Astrocyte (in vitro differentiated cells and primary cell): ENCODE measurements at places on chromosomes 11 and 22.

GRCh38 chr11:1563149-1563638 lies 8.9 kb downstream of the DUSP8 start:
- no peaks in the 10 kb centered on the region for H3K27me3 ChIP-seq
- no peak for DNase-seq
- H3K36me3 ChIP-seq, result no peaks in the 10 kb centered on the region
- peaks cover 31% of the 10 kb centered on the region for H3K4me1 ChIP-seq

DNA sequence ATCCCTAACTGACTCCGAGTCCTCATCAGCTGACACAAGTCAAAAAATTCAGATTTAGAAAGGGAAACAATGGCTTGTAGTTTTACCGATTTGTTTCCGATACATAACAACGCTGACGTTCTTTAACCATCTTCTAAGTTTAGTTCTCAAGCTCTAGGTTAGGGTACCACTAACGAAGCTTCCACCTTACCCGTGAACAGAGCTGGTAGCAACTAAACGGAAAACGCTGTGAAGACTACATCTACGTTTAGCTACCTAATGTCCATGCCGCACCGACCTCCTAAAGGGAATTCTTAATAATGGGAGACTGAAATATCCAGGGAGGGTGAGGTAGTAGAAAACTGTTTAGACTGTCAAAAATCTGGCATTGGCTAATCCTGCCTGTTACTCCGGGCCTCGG lies 1.0 kb downstream of the NUP98 start:
- H3K4me3 ChIP-seq, result peak overlapping the region; percentile 92
- peaks cover 14% of the 10 kb centered on the region for H3K36me3 ChIP-seq
- H3K27ac ChIP-seq, result peak overlapping the region; percentile 93

DNA sequence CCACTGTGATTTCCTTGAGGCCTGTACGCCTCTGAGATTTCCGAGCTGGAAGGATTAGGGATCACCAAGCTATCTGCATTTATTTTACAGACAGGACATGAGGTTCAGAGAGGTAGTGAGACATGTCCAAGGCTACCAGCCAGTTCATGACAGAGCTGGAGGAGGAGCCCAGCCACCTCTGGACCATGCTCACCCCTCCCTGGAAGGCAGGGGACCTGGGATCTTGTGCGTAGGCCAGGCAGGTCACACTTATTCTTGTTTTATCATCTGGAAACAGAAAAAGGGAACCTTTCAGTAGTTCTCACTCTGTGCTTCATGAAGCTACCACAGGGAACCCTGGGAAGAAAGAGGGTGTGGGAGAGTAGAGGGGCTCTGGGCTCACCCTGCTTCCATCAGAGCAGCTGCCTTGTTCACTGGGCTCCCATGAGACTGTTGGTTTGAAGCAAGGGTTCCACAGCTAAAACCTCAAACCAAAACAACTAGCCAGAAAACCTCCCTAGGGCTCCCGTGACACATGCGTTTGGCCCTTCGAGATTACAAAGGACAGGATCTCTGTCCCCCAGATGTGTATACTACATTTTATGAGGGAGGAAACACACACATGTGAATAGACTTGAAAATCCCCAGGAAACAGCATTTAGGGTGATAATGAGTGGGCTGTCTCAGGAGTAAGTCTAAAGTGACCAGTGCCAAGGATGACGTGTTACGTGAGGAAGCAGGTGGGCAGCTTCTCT lies 106.4 kb downstream of the DSCAML1 start:
- no peak for DNase-seq
- peaks cover 5% of the 10 kb centered on the region for H3K27me3 ChIP-seq
- no peaks in the 10 kb centered on the region for H3K36me3 ChIP-seq
- H3K4me3 ChIP-seq, result no peak overlapping the region
- H3K4me1 ChIP-seq, result no peaks in the 10 kb centered on the region

DNA sequence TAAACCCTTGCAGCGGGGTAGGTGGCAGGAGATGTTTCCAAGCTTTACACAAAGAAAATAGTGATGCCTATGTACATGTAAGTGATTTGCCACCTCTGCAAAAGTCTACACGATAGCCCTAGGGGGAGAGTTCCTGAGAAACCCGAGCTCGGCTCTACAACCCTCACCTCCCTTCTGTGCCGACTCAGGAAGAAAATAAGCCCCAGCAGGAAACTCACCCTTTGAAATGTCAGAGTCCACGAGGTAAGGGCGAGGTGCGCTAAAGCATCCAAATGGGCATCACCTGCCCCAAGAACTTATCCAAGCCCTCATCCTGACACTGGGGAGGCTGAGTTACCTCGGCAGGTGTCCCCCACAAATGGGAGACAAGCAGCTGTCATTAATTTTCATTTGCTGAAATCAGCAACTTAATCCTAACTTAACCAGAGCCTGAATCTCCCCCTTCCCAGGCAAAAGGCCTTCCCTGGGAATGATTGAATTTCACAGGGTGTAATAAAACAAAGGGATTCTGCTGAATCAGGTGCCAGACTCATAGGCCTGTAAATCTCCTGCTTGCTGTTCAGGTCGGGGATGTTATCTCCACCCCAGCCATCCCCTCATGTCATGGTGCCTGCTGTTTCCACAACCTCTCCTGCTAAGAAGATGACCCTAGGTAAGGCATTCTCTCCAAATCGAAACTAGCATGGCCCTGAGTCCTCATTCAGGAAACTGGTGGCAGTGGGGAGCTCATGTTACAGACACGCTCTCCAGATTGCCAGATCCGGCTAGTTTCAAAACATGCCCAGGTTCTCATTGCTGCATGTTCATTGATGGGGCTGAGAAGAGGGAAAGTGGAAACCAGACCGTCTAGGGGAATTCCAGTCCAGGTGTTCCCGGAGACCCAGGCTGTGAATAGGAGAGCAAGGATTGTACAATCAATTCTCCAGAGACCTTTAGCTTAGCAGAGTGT lies 105.3 kb upstream of the KIRREL3 start:
- H3K4me1 ChIP-seq, result no peaks in the 10 kb centered on the region
- no peak overlapping the region for H3K4me3 ChIP-seq
- no peak for DNase-seq
- H3K27me3 ChIP-seq, result peaks cover 2% of the 10 kb centered on the region
- H3K36me3 ChIP-seq, result no peaks in the 10 kb centered on the region
- no peak overlapping the region for H3K27ac ChIP-seq

DNA sequence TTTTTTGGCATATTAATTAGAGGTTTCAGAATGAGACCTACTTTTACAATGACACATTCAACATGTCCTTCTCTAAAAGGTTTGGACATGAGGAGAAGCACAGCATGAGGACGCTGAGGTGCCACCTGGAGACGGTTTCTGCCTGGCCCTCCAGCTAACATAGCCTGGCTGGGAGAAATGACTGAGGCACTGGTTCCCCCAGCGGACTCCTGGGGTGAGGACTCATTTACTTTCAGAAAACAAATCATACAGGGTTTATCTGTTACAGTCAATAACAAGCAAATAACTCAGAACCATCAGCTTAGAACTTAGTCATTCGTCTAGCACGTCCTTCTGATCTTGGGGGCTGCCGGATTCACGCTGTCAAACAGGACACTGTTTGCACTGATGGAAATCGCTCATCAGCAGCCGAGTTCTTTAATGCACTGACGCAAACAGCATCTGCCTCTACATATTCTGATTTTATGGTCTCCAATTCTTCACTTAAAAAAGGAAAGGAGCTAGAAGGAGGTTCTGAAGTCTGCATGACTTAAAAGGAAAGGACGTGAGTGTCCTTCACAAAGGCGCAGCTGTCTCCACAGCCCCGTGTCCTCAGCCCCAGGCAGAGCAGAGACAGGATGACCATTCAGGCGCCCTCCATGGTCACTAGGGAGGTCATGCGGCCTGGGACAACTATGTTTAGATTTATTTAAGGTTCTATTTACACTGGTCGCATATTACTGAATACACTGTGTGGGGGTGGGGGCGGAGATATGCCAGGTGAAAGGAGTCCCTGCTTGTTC lies 44.2 kb downstream of the CERK start:
- H3K27me3 ChIP-seq, result no peaks in the 10 kb centered on the region
- no peaks in the 10 kb centered on the region for H3K4me1 ChIP-seq
- no peak overlapping the region for H3K4me3 ChIP-seq
- DNase-seq, result no peak
